ENCODE measurements at places on chromosomes 2 and 18.

DNA sequence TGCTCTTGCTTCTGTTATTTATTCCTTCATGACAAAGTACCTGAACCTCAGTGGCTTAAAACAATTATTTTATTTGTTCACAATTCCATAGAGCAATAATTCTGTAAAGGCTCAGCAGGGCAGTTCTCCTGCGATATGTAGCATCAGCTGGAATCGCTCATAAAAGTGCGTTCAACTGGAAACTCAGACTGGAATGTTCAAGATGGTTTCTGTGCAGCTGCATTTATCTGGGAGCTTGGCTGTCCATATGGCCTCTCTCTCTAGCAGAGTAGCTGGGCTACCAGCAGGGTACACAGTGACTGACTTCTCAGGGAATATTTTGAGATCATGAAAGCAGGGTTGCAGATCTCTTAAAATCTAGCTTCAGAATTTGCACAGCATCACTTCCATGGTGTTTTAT is 13.5 kb downstream of the CCDC121 start:
- H3K36me3 ChIP-seq = peaks cover 47% of the 10 kb centered on the region
- no peak for DNase-seq
- H3K27ac ChIP-seq = no peak overlapping the region
- no peaks in the 10 kb centered on the region for H3K27me3 ChIP-seq
- no peak overlapping the region for H3K4me3 ChIP-seq
- H3K4me1 ChIP-seq = no peaks in the 10 kb centered on the region

DNA sequence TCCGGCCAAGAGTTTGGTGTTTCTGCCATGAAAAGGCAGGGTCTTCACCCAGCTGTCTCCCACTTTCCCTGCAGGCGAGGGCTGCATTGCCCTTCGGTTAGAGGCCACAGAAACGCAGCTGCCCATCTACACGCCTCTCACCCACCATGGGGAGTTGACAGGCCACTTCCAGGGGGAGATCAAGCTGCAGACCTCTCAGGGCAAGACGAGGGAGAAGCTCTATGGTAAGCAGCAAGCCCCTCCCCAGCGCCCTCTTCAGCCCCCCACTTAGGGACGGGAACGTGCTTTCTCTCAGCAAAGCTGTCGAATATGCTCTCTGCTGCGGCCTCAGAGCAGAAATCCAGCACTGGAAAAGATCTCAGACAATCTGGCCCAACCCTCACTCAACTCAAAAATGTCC is 57.7 kb upstream of the ATG16L1 start:
- no peaks in the 10 kb centered on the region for H3K36me3 ChIP-seq
- no peaks in the 10 kb centered on the region for H3K4me1 ChIP-seq
- peaks cover 5% of the 10 kb centered on the region for H3K27me3 ChIP-seq
- DNase-seq = no peak
- no peak overlapping the region for H3K4me3 ChIP-seq

GRCh38 chr2:128543036-128543435 is 224.4 kb upstream of the HS6ST1 start:
- H3K27me3 ChIP-seq = no peaks in the 10 kb centered on the region
- H3K4me3 ChIP-seq = no peak overlapping the region
- H3K36me3 ChIP-seq = no peaks in the 10 kb centered on the region
- no peak for DNase-seq
- no peak overlapping the region for H3K27ac ChIP-seq

- H3K4me1 ChIP-seq = peaks cover 10% of the 10 kb centered on the region
- no peak overlapping the region for H3K4me3 ChIP-seq
- H3K36me3 ChIP-seq = no peaks in the 10 kb centered on the region
- DNase-seq = no peak
- H3K27ac ChIP-seq = no peak overlapping the region
Observed at GRCh38 chr2:160479269-160479668, 14.3 kb downstream of the RBMS1 start.
